ENCODE measurements at places on chromosomes 7 and 10.

DNA sequence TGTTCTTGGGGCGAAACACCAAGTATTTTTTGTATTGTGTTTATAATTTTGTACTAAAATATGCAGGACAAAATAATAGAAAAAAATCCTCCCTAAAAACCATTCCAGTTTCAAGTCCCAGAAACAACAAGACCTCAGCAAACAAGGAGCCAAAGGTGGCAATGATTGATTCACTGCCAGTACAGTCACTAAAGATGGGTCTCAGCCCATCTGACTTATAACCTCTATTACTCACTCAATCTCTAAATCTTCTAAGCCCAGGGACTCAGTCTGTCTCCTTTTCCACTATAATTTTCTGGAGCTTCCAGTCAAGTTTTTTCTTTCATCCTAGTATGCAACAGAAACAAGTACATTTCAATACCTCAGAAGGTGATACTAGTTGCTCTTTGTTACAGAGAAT lies 33.3 kb downstream of the SNX13 start:
- no peak for DNase-seq

- no peak for DNase-seq
These were observed 126.9 kb downstream of the IPMK start for GRCh38 chr10:58140691-58141347.

GRCh38 chr10:80415734-80416478 lies 7.6 kb downstream of the PRXL2A start:
- DNase-seq, result no peak

DNA sequence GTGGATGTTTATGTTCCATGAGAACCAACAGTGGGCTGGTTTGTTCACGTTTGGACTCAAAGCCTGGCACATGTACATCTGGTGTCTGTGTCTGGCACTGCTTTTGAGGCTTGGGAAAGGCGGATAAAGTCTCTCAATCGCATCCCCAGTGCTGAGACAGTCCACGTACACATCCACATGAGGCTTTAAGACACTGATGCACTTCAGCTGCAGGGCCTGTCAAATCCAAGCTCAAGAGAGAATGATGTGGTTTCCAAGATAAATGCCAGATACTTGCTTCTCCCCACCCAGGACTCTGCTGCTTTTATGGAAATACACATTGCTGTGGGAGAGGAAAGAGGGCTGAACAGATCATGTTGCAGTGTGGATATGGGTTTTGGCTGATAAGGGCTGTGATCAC lies 178.4 kb downstream of the ADARB2 start:
- no peak for DNase-seq

DNA sequence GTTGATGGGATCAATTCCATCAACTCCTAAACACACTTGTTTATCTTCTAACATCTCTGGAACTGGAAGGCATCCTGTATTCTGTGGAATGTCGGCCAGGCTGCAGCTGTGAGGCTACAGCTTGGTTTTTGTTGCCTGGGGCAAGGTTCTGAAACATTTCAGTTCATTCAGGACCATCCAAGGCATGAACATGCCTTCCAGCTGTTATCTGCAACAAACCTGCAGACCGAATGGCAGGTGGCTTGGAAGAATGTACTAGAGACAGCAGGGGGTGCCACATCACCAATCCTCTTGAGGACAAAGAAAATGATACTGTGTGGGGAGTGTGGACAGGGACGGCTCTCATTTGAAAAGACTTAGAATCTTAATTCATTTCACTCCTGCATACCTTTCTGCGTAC lies 12.4 kb downstream of the PAPOLB start:
- DNase-seq, result no peak

- DNase-seq, result no peak
These were observed 3.2 kb downstream of the HOXA5 start for GRCh38 chr7:27140126-27140857.

GRCh38 chr10:121524157-121524817 lies 74.0 kb downstream of the FGFR2 start:
- DNase-seq, result no peak

DNA sequence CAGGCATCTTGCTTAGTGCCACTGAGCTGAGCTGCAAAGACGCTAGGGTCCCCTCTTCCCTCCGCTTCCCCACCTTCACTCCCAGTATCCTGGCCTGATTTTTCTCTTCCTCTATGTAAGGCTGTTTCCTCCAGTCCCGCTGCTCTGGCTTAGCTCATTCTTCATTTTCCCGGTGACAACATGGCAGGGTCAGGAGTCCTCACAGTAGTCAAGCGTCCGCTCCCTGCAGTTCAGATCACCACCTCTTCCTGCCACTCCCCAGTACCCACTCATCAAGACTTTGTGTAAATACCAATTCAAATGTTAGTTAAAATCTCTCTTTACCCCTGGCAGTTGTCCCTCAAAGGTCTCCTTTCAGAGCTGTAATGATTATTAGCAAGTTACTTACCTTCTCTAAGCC lies 650.4 kb upstream of the CELF2 start:
- DNase-seq, result no peak

GRCh38 chr10:61975391-61975932 lies 74.0 kb downstream of the ARID5B start:
- DNase-seq, result no peak

GRCh38 chr10:128472196-128472595 lies 346.0 kb upstream of the MKI67 start:
- DNase-seq, result no peak

DNA sequence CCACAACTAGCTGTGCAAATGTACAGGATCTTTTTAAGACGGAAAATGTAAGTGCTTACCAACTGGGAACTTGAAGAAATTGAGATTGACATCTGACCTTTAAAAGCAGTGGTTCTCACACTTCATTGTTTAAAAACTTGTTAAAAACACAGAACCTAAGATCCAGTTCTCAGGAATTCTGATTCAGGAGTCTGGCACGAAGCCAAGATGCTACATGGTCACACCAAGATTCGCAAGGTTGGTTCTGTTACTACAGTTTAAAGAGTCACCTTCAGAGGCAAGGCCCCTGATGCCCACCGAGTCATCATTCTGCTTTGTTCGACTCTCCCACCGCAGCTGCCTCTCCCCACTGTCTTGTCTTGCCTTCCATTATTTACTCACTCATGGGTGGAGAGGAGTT lies 113.3 kb downstream of the GLI3 start:
- no peak for DNase-seq

GRCh38 chr10:3837647-3838459 lies 52.8 kb upstream of the KLF6 start:
- no peak for DNase-seq

GRCh38 chr7:137873524-137873923 lies 26.8 kb upstream of the DGKI start:
- DNase-seq, result no peak

DNA sequence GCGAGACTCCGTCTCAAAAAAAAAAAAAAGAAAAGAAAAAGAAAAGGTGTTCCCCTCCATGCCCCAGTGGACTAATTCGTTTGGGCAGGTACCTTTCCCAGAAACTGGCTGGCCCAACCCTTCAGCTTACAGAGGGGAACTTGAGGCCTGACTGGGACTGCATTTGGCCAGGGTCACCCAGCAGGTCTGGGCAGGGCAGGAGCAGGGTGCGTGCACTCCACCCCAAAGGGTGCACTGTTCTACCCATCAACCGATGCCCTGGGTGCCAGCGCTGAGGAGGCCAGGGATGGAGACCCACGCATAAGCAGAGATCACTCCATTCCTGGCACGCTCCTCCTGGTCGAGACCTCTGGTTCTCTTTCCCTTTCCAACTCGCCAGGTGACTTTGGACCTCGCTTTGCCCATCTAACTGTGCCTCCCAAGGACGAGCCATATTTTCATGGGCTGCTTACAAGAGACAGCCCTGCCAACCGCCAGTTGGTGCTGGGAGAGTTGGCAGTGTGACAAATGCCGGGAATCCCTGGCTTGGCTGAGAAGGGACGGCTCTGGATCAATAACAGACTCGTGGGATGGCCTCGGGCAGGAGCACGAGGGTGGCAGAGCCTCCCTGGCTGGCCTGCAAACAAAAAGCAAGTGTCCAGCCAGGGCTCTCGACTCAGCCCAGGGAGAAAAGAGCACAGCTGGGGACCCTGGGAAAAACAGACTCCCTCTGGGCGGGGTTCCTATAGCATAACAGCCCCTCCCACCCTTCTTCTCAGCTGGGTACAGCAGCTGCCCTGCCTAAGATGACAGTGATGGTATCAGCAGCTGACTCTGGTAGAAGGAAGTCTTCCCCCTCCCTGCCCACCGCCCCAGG lies 7.9 kb downstream of the HSPB1 start:
- DNase-seq, result peak; percentile 65

DNA sequence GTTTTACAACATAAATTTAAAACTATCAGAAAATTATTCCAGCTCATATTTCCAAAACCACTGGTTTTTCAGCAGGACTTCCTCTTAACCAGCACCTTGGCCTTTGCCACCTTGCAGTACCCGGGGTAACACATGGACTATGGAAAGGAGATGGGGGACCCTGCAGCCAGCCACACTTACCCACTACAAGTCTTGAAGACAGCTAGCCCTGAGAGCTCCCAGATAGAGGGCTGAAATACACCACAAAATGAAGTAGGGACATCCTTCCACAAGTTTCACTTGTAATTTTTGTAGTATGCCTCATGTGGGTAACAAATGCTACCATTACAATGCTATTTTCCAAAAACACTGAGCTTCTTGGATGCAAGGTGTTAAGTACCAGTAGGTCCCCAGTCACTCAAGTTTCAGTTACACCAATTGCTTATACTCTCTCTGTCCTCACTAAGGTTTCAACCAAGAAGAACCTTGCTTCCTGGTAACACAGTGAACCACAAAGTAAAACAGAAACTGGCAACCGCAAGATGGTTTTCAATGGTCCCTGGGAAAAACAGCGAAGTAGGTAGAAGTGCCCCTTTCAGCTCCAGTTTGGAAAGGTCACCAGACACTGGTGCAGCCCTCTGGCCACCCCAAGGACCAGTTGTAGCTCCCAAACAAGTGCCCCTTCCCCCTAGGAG lies 110.9 kb downstream of the SGMS1 start:
- no peak for DNase-seq

DNA sequence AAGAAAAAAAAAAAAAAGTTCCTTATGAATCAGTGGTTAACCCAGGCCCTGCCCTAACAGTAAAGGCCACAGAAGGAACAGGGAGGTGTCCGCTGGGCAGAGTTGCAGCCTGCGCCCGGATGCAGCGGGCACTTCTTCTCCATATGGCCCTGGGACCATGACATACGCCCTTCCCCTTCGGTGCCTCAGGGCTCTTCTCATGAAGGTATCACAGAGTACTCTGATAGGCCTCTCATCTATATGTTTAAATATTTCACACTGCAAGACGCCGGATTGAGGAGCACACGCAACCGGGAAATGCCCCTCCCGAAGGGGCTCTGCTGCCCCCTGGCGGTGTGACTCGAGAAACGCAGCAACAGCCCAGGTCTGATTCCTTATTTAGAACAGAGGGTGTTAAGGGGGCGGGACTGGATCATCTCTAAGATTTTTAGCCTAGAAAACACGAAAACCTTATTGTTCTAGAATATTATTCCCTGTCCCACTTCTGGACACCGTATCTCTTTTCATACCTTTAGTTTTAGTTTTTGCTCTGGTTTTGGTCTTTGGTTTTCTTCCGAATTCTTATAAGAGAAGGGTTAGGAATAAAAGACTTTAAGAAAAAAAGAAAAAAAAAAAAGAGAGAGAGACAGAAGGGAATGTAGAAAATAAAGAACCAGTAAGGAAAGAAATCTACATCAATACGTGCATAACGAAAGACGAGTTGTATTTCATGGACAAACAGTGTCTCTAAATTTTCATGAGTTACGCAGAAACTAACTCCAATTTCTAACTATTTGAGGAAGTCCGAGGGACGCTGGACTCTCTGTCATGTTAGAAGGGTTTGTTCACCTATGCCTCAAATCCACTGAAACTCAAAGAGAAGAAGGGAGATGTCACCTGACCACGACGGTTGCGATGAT lies 12.0 kb downstream of the DAGLB start:
- peak; percentile 90 for DNase-seq

DNA sequence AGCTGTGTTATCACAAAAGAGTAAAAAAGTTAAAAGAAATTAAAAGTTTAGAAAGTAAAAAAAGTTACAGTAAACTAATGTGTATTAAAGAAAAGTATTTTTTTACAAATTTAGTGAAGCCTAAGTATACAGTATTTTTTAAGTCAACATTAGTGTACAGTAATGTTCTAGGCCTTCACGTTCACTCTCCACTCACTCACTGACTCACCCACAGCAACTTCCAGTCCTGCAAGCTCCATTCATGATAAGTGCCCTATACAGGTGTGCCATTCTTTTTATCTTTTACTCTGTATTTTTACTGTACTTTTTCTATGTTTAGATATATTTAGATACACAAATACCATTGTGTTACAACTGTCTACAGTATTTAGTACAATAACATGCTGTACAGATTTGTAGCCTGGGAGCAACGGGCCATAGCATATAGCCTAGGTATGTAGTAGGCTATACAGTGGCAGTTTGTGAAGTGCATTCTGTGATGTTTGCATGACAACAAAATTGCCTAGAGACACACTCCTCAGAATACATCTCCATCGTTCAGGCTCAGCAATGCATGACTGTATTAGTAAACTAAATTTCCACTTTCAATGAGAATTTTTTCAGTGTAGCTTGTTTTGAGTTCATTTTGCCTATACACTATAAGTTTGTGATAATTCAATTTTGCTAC lies 539.9 kb upstream of the C7orf33 start:
- DNase-seq, result no peak

- no peak for DNase-seq
These were observed 304.5 kb downstream of the WDR37 start for GRCh38 chr10:1360558-1361164.

- no peak for DNase-seq
These were observed 40.0 kb downstream of the FIGNL1 start for GRCh38 chr7:50409856-50410745.

- no peak for DNase-seq
These were observed 44.0 kb downstream of the KLHDC10 start for GRCh38 chr7:130114374-130114773.

GRCh38 chr10:47207894-47208469 lies 92.0 kb upstream of the GDF10 start:
- DNase-seq, result no peak

GRCh38 chr10:6353526-6353925 lies 150.8 kb downstream of the PFKFB3 start:
- no peak for DNase-seq

DNA sequence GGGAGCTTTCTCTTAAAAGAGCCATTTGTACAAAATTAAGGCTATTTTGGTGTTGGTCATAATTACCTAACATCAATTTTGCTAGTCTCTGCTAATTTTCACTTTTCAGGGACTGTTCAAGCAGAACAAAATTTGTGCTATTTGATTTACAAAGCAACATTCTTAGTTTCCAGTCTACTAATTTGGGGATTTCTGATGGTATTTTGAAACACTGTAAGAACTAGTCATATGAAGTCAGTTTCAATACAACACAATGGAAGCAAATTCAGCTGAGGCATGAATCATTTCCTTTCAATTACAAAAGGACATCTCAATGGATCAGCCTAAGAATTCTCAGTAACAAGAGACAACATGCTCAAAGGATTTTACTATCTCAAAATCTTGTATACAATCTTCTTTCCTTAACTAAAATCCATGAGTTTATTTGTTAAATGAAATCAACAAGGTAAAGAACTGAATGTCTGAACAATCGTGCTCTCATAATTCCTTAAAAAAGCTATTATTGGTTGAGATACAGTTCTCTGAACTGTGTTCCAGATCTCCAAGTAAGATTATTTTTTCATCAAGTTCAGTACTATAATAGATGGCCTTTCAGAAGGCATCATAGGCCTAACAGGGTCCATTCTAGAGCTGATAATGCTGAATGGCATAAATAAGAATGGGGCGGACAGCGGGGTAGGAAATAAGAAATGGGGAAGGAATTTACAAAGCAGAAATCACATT lies 144.6 kb downstream of the NRCAM start:
- no peak for DNase-seq

- DNase-seq, result no peak
These were observed 222.1 kb downstream of the ZMYND11 start for GRCh38 chr10:357201-357950.

GRCh38 chr7:103525937-103526336 lies 79.9 kb upstream of the SLC26A5 start:
- DNase-seq, result no peak
